ENCODE measurements at places on chromosomes 3 and 15.

DNA sequence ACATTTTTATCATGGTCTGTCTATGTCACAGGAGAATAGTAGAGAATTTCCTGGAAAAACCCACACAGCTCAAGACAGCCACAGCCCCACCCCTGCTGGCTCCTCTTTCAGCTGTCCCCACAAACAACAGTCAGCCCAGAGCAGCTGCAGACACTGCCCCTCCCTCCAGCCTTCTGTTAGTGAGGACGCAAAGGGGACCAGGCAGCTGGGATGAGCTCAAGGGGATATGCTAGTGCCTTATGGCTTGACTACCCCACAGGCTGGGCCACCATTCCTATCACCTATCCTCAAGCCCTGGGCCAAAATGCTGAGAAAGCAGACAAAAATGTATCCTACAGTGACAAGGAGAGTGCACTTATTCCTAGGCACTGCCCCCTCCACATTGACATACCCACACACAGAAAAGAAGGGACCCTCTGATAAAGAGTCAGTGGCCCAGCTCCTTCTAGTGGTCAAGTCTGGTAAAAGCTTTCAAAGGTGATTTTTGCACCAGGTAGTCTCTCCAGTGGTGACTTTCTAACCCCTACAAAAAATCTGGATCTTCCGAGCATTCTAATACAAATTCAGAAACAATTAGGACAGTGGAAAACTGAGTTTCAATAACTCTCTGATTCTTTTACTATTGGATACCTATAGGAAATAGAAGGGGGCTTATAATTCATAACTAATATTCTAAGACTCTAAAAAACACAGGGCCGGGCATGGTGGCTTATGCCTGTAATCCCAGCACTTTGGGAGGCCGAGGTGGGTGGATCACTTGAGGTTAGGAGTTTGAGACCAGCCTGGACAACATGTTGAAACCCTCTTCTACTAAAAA is 3.0 kb upstream of the MAP1A start:
- DNase-seq, result no peak

GRCh38 chr3:118760585-118761290 is 273.9 kb downstream of the IGSF11 start:
- DNase-seq, result no peak

- no peak for DNase-seq
These were observed 6.1 kb downstream of the PEAK1 start for GRCh38 chr15:77413699-77414349.

DNA sequence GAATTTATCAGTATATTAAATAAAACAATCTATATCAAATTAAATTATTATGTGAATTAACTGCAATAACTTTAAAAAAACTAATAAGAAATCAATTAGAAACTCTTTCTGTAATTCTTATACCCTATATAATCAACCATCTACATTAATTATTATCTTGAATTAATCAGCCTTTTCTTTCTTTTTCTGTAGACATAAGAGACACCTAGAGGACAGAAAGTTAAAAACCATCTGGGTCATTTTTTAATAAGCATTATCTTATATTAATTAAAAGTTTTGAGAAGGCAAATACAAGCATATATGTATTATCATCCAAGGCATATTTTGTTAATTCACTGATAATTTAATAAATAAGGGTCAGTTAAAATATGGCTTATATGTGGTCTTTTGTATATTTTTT is 24.2 kb upstream of the SLC25A26 start:
- DNase-seq, result no peak

GRCh38 chr3:160661660-160662059 is 15.3 kb upstream of the ARL14 start:
- no peak for DNase-seq

DNA sequence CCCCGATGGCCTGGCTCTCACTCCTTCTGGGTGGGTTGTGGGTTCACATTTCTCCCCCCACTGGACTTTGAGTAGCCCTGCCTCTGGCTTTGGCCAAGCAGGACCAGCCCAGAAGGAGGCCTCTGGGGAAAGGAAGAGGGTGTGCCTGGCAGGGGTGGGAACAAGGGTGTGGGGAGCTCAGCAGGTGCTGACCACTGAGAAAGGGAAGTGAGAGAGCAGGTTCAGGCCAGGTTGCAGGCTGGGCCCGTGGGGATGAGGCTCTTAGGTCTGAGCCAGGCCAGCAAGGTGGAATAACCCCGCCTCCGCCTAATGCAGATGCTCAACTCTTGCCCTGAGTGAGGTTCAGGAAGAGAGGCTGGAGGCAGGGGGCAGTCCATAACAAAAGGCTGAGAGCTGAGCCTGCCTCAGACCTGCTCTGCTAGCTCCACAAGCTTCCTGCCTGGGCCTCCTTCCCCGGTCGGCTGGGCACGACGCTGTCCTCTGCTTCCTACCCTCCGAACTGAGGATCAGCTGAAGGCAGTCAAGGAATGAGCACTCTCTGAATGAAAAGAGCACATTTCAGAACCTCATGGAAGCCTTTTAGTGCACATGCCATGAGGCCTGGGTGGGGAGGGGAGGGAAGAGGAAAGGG is 82.7 kb downstream of the TLE3 start:
- DNase-seq, result no peak

DNA sequence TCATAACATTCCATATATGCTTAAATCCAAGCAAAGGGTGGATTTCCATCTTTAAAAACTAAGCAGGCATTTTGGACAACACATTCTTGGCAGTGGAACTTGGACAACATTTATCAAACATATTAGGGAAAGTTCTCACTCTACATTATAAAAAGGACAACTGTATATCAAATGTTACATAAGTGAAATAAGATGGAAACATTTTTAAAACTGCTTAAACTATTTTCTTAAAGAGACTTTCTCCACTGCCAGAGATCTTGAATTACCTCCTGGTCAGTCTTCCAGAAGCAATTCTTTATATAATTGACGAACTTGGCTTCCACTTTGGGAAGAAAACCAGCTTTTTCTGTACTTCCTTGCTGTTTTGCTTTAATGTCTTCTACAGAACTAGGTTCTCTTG is 109.3 kb downstream of the NEO1 start:
- DNase-seq, result no peak

DNA sequence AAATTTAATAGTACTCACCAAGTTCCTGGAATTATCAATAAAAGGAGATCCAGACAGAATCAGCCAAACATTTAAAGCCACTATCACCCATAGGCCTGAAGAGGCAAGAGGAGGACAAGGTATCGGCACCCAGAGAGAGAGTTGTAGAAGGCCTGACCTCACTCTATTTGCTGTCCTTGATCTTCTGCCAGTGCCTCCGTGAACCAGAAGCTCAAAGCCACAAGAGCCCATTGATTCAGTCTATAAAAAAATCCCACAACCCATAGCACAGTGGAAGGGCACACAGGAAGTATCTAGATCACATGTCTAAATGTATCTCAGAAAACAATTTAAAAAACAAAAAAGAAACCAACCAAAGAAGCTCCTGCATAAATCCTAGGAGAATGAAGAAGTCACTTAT is 68.6 kb upstream of the FAM174B start:
- DNase-seq, result no peak

- no peak for DNase-seq
These were observed 61.8 kb upstream of the SMAD3 start for GRCh38 chr15:67003586-67003985.

DNA sequence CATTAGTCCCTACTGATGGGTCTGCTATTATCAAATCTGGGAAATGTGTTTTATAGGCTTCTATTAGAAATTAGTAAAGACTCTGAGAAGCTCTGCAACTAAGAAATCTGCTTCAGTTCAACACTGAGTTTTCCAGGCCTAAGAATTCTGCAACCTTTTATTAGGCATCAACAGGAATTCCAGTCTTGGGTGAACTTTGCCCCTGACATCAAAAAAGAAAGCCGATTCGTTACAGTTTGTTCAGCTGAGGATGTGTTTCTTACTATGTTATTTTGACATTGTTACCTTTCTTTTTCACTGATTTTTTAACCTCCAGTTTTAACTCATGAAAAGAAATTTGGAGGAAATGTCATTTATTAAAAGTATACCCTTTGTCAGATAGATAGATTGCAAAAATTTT is 131.5 kb upstream of the KCNH8 start:
- no peak for DNase-seq

DNA sequence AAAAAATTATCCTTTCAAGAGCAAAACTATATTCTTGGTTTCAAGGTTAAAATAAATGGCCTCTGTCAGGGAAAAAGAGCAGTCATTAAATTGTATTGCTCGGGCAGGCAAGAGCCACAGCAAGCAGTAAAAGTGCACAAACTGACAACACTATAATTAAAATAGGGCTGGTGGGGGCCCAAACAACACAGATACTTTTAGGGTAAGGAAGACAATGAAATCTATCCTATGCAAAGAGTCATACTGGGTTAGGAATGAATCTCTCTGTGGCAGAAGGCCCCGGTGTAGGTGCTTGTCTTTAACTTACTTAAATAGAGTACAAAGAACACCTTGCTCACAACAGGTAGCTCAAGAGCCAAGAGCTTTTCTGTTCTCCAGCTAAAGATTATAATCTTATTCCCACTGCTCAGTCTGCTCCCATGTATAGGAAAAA is 94.7 kb downstream of the DLG1 start:
- DNase-seq, result no peak

DNA sequence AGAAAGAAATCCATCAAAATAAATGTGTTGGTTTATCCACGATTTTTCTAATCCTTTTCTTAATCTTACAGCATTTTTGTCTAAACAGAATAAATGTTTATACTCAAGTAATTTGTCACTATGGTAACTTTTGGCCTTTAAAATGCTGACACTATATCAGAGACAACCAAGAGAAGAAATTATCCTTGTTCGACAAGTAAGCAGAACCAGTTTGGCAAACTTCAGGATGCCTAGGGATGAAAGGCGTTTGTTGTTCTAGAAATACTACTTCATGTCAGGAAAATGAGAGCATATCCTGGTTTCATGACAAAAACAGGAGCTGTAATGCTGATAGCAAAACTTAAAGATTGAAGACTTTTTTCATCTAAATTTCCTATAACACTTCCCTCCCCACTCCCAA is 308.0 kb upstream of the ATP11B start:
- no peak for DNase-seq

DNA sequence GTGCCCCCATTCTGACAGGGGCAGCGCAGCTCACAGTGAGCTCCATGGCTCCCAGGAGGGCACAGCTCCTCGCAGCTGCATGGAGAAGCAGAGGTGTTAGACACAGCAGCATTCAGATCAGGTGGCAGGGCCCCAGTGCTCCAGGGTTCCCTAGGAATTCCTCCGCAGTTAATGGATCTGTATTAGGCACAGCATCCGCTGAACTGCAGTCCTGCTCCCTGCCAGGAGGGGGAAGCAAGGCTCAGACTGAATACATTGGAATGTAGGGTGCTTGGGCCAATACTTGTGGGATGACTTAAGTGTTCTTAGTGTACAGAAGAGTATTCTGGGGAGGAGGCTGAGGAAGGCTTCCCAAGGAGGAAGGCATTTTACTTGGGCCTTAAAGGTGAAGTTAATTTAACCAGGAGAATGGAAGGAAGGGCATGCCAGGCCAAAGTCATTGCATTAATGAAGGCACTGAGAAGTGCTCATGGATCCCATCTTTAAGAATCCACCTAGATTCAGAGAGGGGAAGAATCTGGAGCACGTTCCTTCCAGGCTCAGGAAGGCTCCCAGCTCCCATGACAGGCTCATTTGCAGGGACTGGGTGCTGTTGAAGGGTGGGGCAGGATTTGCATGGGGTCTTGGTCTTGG is 111.6 kb downstream of the RAB11A start:
- no peak for DNase-seq

GRCh38 chr3:136237103-136237502 is 13.0 kb upstream of the PCCB start:
- DNase-seq, result no peak

DNA sequence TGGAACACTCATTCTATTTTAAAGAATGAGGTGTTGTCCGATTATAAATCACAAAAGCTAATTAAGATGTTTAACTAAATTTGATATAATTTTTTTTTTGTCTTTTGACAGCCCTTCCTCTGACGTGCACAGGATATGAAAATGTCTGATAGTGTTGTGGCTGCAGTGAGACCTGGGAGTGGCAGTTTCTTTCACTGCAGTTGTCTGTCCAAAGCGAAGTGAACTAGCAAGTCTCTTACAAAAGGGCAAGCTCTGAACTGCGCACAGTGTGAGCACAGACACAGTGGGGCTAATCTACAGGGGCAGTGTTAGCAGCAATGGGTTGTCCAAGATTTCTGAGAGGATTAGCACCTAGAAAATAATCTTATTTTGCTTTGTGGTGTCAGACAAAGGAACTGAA is 29.1 kb upstream of the MYRIP start:
- DNase-seq, result no peak

- no peak for DNase-seq
These were observed 464 bp downstream of the GABRG3 start for GRCh38 chr15:26971271-26972018.

DNA sequence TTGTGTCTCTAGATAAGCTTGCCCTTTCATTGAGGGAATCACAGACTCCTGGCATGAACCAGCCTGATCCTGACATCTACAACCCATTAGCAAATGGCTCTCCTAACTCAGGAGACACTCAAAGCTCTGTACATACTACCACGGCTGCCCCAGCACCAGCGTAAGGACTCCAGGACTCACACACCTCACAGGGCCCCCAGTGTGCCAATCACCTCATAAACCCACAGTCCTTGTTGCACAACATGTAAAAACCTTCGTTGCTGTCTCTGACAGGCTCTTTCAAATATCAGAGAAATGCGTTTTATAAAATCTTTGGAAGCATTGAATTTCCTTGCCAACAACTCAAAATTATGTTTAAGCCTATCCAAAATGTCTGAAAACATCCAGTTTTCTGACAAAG is 7.3 kb downstream of the FYCO1 start:
- DNase-seq, result no peak

GRCh38 chr15:31869686-31870307 is 160.5 kb upstream of the CHRNA7 start:
- no peak for DNase-seq

GRCh38 chr3:52532838-52533622 is 627 bp downstream of the NT5DC2 start:
- DNase-seq, result no peak

DNA sequence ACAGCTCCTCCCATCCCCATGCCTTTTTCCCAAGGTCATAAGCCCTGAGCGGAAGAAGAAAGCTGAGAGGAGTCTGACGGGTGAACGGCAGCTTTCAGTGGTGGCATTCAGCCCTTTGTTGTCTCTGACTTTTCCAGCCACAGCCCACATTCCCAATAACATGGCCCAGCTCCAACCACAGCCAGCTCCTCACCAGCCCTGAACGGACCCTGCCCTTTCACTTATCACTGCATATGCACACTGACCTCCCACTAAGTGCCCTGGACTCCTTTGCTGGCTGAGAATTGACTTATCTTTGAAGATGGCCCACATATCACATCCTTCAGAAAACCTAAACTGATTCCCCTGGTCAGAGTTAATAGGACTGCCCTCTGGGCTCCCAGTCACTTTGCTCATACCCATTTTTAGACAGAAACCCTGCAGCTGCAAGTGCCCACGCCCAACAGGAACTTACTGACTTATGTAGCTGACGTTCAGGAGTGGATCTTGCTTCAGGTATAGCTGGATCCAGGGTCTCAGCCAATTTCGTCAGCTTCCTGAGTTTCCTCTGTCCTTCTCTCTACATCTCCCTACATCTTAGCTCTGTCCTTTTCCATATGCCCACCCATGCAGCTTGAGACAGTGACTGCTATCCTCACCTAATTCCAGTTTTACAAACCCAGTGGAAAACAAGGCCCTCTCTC is 348.5 kb upstream of the PROK2 start:
- DNase-seq, result no peak

- no peak for DNase-seq
These were observed 2.7 kb downstream of the RNF13 start for GRCh38 chr3:149815728-149816127.
